GOT3 (cell line): ENCODE measurements at places on chromosomes 16 and 17.

DNA sequence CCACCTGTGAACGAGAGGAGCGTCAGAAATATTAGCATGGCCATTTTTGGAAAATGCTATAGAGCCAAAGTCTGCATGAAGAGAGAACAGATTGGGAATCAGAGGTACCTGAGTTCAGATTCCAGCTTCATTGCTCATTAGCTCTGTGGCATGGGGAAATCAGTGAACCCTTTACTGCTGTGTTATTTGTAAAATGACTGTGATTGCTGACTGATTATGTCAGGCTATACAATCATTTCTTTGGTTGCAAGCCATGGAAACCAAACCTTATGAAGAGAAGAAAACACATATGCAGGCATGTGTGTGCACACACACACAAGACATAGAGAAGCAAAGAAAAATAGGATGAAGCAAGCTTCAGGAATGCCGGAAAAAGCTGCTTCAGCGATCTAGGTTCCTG, 101.4 kb upstream of the HSBP1 start:
- no peak for DNase-seq

DNA sequence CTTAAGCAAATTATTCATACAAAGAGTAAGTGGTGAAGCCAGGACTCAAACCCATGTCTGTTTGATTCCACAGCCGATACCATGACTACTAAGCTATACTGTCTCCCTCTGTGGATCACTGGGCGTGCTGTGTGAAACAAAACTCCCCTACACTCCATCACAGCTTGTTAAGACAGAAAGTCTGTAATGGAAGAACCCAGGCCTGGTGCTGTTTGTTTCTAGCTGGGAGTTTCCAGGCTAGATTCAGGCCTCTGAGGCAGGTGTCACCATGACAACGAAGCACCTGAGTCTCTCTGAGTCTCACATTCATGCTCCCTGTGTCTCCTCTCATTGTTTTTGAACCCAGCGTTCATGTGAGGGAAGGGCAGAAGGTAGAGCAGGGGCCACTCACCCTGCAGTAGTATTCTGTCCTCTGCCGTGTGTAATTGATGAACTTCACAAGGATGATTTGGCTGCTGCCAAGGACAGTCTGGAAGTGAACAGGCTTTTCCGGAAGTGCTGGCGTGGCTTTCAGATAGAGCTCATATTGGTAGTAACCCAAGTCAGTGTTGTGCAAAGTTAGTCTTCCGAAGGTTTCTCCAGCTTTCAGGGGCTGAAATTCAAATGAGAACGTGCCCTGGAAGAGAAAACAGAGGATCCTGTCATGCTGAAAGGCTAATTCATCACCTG, 8.6 kb upstream of the VAC14 start:
- no peak for DNase-seq

DNA sequence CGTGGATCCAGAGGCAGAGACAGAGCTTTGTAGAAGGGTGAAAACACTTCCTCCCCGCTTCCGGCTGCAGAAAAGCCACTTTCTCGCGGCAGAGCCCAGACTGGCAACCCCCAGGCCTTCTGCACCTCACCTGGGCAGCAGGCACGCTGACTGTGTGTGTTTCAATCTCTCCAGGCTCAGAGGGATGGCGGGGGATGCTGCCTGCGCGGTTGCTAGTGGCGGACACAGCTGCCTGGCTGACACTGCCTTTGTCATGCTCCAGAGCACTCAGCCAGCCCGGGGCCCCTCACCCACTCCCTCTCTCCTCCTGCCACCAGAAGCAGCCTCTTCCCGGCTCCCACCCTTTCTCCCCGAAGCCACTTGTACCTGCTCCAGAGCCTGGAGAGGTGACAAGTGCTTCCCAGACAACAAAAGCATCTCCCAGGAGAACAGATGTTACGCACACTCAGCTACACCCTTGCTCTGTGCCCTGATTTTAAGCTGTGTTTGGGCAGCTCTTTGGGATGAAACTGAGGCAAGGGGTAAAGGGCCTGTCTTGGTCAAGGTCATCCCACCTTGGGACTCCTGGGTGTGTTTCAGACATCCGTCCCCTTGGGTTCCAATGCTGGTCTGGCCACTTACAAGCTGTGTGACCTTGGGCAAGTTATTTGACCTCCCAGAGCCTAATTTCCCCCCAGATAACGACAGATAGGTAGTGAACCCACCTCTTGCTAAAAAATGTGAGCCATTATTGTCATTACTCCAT, 9.2 kb upstream of the GLIS2 start:
- DNase-seq, result no peak

- no peak for DNase-seq
Measured at GRCh38 chr16:28504707-28505404, 1.8 kb downstream of the IL27 start.

GRCh38 chr17:62781831-62782251, 26.3 kb downstream of the MARCHF10 start:
- no peak for DNase-seq

DNA sequence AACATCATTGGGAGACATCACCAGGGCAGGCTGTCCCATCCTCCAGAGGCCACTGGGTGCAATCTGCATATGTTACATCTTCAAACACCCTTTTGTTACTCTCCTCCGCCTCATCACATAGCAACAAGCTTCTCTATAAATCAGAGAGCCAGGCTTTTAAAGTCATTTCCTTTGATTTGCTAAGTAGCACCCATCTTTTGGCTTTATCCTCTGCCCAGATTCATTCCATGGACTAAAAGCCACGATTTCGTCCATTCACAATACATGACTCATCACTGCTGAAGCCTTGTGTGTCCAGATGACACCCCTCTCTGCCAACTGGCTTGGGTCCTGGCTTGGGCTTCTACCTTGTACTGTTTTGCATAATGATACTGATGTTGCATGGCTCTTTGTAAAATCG, 2.0 kb upstream of the KRT38 start:
- DNase-seq, result no peak

DNA sequence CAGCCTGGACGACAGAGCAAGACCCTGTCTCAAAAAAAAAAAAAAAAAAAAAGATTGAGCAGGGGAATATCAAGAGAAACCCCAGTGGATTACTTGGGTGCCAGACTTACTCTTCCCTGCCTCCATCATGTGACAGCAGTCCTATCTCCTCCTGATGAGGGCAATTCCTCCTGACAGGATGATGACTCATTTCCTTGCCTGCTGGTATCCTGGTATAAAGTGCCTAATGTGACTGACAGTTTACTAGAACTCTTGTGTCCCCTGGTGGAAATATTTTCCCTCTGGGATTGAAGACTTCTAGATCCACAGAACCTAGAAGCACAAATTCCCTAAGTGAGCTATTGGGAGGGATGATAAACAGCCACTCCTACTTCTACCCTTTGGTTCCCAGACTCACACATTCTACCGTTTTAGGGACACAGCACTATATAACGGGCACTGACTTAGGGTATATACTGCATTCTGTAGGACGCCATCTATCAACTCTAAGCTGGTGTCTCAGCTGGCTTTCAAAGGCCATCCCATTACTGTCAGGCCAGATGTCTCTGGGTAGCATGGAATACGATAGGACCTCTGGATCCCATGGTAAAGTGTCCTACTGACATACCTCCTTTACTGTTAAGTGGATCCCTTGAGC, 114.6 kb upstream of the MED13 start:
- no peak for DNase-seq

DNA sequence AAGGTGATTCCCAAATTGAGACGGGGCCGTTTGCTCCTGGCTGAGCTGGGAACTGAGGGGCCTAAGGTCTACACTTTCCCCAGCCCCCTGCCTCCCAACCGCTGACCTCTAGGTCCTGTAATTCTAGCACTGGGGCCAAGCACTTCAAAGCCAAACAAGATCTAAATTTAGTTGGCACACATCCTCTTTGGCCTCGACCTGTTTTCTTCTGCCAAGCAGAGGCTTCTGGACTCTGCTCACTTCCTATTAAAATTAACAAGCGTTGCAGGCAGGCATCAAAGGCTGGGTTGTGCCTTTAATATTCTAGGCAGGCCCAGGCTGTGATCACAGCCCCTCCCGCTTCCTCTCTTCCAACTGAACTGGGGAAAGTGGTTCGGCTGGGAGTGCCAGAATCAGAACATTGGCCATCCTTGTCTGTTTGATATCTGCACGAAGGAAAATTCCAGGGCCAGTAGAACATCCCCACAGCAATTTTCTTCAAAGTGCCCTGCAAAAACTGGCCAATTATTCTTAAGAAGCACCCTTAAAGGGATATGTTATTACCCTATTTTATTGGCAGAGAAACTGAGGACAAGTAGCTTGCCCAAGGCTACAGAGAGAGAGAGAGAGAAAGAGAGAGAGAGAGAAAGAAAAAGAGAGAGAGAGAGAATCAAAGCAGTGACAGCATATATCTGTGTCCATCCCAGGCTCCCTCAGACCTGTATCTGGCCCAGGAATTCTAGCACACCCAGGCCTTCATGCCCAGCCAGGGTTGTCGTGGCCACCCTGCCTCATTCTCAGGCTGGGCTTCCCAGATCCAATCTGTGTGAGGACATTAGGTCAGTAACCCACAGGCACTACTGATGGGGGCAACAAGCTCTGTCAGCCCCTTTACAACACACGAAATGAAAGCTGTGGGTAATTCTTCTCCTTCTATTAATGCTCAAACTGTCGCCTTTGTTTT, 12.8 kb upstream of the MT4 start:
- DNase-seq, result no peak

- DNase-seq, result no peak
Measured at GRCh38 chr17:72862276-72862999, 230.1 kb downstream of the SLC39A11 start.

DNA sequence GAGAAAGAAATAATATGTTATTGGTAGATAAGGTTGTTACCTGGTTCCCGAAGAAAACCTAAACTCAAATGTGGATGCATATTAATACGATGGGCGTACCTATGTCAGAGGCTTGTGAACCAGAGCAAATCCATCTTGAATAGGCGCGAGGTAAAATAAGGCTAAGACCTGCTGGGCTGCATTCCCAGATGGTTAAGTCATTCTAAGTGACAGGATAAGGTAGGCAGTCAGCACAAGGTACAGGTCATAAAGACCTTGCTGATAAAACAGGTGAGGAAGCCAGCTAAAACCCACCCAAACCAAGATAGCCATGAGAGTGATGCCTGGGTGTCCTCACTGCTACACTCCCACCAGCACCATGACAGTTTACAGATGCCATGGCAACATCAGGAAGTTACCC, 1400.1 kb downstream of the CDH8 start:
- no peak for DNase-seq

- no peak for DNase-seq
Measured at GRCh38 chr17:41411072-41411840, 13.1 kb downstream of the KRT37 start.

DNA sequence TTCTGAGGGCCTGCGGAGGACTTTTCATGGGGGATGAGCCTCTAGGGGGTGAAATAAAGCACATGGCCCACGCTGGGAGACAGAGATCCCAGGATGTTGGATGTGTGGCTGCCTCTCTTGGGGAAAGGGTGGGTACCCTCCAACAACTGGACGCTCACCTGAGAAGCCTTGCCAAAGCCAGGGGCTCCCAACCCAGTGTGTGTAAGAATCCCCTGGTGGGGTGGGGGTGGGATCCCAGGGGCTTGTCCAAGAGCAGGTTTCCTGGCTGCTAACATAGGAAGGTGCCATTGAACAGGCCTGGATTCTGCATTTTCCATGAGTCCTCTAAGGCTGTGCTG, 587 bp downstream of the SNX20 start:
- no peak for DNase-seq

- DNase-seq, result no peak
Measured at GRCh38 chr16:21023509-21024202, 123.1 kb downstream of the LYRM1 start.

DNA sequence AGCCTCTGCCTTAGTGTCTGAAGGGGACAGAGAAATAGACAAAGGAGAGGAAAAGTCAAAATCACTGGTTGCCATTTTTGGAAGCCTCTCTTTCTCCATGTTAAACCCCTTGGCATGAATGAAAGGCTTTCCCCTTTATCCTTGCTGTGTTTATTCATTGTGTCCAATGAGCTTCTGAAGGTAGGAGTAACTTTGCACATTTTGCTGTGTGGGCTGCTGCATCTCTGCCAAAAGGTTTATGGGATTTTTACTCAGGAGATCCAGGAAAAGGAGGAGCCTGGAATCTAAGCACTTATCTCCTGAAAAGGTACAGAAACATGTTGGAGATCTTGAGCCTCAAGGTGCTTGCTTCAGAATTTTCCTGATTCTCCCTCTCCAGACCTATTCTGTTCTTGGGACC, 3.9 kb downstream of the CNTROB start:
- DNase-seq, result no peak

- no peak for DNase-seq
Measured at GRCh38 chr17:29089601-29090044, 46.7 kb downstream of the PIPOX start.

GRCh38 chr17:82961366-82962162, 117.8 kb upstream of the METRNL start:
- no peak for DNase-seq

DNA sequence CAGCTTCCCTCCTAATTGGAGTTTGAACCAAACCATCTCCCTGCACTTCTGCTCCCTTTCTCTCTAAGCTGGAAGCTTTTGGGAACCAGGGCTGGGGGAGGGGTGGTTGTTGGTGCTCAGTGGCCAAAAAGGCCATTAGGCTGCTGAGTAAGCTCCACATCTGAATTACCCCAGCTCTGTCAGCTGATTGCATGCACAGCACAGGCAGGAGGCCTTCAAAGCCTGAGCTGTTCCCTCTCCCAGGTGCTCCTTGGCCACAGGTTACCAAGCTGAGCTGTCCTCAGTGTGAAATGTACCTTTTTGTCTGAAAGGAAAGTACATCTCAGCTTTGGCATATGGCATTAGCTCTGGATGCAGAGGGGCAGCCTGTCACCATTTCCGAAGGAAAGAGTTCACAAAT, 6.2 kb upstream of the TBKBP1 start:
- DNase-seq, result no peak

GRCh38 chr16:71347146-71347545, 11.4 kb upstream of the CALB2 start:
- DNase-seq, result no peak

GRCh38 chr16:75621170-75621477, 2.0 kb downstream of the ADAT1 start:
- no peak for DNase-seq

DNA sequence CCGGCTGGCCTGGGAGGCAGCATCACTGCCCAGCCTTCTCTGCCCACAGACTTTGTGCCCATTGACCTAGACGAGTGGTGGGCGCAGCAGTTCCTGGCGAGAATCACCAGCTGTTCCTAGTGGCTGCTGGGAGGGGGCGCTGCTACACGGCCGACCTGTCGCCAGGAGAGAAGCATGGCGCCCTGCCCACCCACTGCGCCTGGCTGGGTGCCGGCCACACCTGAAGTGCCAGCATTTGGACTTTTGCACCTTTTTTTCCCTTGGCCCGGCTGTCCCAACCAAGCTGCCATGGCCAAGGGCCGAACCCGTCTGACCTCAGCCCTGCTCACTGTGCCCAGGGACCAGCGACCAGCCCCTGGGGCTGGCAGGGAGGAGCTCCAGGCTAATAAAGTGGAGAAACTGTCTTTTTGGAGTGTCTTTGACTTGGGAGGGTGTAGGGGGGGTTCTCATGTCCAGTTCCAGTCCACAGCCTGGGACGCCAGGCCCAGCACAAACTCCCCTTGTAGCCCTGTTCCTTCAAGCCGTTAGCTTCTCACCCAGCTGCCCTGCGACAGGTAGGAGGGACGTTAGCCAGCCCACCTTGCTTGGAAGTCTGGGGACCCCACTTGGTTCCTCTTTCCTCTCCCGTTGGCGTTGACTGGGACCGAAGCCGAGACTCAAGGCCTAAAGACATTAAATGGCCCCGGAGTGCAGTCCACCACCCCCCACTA, 939 bp upstream of the WDR90 start:
- DNase-seq, result no peak
